Ovary (tissue), 10 donors: ENCODE measurements at places on chromosomes 4 and X. TPM values are rescaled to one million over a fixed set of nuclear protein-coding genes. Genes with fewer than 3 reads are reported as not detected.

Gene RENBP
- 1.2 TPM for polyA plus RNA-seq

Gene CENPVL2
- not detected for polyA plus RNA-seq

Gene NEIL3
- polyA plus RNA-seq: 0.52 TPM

Gene BTC
- polyA plus RNA-seq: 0.75 TPM

Gene ZDHHC15
- polyA plus RNA-seq: 2.0 TPM

Gene OCRL
- 49.8 TPM for polyA plus RNA-seq

Gene SLC6A8
- polyA plus RNA-seq: 7.5 TPM

Gene MAGED4B
- polyA plus RNA-seq: 5.1 TPM

Gene AMBN
- polyA plus RNA-seq: not detected

Gene TMSB4X
- polyA plus RNA-seq: 3,725 TPM

Gene TBC1D9
- polyA plus RNA-seq: 24.0 TPM

Gene LIMCH1
- 56.6 TPM for polyA plus RNA-seq

Gene TCEAL7
- polyA plus RNA-seq: 29.0 TPM

Gene PCYT1B
- 2.0 TPM for polyA plus RNA-seq
